ENCODE measurements at places on chromosomes 2 and 18. TPM values are rescaled to one million over a fixed set of nuclear protein-coding genes. Genes with fewer than 3 reads are reported as not detected.
A peak's percentile ranks its signal among the peaks of the same experiment; 100 is the strongest.

DNA sequence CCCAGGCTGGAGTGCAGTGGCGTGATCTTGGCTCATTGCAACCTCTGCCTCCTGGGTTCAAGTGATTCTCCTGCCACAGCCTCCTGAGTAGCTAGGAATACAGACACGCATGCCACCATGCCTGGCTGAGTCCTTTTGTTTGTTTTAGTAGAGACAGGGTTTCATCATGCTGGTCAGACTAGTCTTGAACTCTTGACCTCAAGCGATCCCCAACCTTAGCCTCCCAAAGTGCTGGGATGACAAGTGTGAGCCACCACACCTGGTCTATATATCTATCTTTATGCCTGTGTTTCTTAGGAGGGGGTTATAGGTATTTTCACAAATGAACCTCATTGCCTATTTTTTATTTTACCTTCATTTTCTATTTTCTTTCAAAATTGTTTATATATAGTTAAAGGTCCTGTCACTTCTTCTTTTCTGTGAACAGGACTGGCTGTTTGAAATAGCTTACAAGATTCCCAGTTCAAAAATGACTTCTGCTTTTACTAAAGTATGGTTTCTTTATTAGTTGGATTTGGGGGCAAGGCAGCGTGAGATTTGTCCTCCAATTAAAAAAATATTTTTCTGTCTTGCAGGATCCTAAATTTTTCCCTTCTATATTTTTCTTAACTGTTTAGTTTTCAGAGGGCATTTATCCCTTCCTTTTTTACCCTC, 16.4 kb upstream of the MARCHF7 start:
- DNase-seq: no peak

GRCh38 chr2:152399003-152399402, 64.0 kb downstream of the FMNL2 start:
- no peak for DNase-seq

GRCh38 chr2:17958466-17959092, 80.1 kb downstream of the KCNS3 start:
- DNase-seq: no peak

GRCh38 chr2:197516393-197516761, 511 bp downstream of the MOB4 start:
- DNase-seq: peak; percentile 54

DNA sequence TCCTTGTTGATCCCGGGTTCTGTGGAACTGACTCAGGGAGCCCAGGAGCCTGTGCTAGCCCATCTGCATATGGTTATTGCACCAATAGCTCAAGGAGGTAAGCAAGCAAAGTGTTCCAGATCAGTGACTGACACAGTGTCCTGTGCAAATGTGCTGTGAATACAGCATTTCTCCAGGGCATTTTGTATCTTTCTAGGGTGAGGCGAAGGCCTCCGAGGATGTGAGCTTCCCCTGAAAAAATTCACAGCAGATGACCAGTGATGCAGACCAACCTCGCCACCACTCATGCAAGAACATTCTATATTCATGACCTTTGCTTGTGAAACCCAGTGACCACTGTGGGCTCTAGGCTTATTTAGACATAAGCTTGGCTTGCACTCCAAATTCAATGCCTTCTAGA, 15.2 kb upstream of the NT5DC4 start:
- no peak for DNase-seq

GRCh38 chr2:72788756-72789155, 37.1 kb downstream of the EXOC6B start:
- DNase-seq: no peak

DNA sequence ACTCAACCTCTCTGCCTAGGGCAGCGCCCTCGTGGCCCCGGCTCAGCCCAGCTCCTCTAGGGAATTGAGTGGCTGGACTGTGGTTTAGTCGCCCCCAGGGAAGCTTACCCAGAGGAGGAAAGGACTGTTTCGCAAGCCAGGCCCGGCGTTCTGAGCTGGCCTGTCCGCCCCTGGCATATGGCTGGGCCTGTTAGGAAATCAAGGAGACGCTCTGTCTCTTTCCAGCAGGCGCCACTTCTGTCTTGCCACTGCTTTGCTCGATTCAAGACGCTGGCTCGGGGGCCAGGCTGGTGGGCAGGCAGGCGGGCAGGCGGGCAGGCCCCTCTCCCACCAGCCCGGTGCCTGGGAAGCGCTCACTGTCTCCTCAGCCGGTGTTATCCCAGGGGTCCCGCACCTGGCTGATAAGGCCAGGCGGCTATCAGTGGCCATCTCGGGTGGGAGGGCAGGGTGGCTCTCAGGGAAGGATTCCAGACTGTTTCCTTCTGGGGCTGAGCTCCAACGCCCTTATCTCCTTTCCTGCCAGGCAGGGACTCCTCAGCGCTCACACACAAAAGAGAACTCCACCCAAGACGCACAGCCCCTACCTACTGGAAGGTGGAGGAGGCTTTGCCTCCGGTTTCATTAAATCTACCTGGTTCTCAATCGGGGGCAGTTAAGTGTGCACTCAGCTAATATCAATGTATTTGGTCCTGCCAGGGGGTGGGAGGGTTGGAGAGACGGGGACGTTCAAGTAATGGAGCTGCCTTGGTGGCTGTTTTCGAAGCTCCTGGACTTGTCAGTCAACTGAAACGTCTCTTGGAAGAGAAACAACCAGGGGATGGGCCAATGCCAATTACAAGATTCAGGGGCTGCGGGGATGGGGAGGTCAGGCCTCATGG, 109.1 kb downstream of the SMAD7 start:
- no peak for DNase-seq

DNA sequence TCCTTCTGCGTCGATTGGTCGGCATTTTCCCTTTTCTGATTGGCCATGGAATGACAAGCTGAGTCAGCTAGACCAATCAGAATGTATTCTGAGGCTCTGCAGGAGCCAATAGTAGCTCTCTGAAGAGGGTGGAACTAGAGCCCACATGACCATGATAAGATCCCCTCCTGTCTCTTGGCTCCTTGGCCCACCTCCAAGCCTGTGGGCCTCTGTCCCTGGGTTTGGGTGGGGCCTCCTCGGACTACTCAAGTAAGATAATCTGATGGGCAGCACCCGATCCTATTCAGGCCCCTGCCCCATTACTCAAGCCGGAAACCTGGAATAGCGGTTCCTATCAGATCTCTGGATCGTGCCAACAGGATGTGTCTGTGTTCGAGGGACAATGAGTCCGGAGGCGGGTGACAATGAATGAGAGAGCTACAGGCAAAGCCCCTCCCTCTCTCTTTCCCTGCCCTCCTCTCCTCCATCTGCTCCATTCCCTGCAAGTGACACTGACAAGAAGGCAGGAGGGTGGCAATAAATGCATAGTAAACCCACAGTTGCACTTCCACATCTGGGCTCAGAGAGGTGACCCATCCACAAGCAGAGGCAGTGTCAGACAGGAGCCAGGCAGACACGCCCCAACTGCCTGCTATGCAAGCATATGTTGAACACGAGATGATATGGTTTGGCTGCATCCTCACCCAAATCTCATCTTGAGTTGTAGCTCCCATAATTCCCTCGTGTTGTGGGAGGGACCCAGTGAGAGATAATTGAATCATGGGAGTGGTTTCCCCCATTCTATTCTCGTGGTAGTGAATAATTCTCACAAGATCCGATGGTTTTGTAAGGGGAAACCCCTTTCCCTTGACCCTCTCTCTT, 114.7 kb downstream of the TNS1 start:
- no peak for DNase-seq

DNA sequence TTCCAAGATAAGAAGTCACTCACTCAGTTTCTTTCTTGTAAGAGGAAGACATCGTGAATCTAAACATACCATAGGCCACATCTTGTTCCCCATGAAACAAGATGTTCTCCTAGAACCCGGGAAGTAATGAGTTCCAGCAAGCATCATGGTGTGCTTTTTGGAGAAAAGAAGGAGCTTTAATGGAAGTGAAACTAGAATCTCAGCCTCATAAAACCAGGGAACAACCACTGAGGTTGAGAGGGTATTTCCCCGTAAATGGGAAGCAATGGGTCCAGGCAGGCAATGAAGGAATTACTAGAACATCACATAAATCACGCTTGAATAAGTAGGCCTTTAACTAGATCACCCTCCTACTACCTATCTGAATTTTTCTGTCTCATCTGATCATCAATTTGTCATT, 40.3 kb downstream of the PSTPIP2 start:
- DNase-seq: no peak

The GAD1 gene
- polyA plus RNA-seq: 8.5 TPM

The ADGRF3 gene
- 1.6 TPM for polyA plus RNA-seq

The UPP2 gene
- polyA plus RNA-seq: not detected

GRCh38 chr2:65320042-65320725, 92.6 kb downstream of the ACTR2 start:
- DNase-seq: no peak

- DNase-seq: peak; percentile 62
Observed at GRCh38 chr18:12306752-12307700, 1.0 kb upstream of the TUBB6 start.

DNA sequence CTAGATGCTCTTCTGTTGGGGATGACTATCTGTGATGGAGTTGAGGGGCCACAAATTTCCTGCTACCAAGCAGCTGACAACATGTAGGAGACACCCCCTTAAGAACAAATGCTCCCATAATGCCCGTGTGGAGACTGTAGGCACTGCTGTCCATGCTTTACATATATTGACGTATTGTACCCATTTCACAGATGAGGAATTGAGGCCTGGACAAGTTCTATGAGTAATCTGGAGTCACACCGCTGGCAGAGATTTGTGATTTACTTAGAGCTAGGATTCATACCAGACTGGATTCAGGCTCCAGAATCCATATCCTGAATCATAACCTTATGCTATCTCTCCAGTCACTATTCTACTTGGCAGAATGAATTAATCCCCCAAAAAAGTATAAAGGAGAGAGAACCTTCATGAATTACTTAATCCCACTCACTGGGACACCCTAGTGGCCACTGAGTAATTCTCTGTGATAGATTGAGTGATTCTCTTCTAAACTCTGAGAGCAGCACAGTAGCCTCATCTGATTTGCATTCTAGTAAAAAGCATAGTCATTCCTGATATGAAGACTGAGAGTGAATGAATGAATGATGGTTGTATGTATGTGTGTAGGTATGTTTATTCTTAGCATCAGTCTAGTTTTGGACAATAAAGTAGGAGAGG, 460.7 kb upstream of the MEIS1 start:
- DNase-seq: no peak

- no peak for DNase-seq
Observed at GRCh38 chr2:39615675-39616074, 50.0 kb upstream of the TMEM178A start.

Measured in testis (tissue), 5 donors.